ENCODE measurements at places on chromosomes 11 and 22.
A peak's percentile ranks its signal among the peaks of the same experiment; 100 is the strongest.

DNA sequence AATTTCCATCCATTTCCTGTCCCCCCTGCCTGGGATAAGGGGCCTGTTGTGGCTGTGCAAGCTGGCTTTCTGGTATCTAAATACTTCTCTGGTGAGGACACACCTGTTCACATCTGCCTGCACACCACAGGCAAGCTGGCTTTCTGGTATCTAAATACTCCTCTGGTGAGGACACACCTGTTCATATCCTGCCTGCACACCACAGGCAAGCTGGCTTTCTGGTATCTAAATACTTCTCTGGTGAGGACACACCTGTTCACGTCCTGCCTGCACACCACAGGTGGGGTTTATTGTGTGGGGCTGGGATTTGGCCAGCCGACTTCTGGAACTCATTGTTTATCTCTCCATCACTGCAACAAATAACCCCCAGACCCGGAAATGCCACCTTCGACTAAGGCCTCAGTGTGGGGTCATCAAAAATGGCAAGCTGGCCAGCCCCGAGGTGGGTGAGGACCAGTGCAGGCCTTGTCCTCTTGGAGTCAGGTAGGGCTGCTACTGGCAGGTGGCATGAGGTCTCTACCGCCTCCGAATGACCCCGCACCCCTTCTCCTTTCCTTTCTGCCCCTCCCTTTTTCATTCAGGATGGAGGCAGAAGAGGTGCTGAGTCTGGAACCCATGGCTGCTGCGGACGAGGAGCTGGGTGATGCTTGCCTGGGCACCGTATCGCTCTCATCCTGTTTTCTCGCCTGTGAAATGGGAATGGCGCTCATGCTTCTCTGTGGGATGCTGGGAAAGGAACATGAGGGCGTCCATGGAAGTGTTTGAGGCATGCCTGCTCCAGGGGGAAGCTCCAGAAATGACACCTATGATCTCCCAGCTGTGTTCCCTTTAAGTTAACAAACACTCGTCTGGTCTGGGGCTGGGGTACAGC, 43.5 kb upstream of the MYEOV start:
- no peak for DNase-seq

DNA sequence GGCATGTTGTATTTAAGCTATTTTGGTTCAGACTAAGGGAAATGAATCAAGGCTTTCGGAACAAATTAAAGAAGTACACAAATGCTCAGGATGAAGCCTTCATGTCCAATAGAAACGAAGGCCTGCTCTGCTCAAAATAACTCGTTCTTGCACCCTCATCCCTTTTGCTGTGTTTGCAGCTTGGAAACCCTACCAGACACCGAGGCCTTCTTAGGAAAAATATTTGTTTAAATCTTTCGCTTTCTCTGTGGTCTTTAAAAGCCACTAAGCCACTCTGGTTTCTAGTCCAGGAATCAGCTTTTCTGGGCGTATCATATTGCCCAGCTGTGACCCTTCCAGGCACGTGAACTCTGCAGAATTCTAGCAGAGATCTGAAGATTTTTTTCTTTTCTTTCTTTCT, 60.9 kb upstream of the HSPA8 start:
- DNase-seq = no peak

- no peak for DNase-seq
These were observed 802 bp downstream of the ATG2A start for GRCh38 chr11:64916040-64916774.

DNA sequence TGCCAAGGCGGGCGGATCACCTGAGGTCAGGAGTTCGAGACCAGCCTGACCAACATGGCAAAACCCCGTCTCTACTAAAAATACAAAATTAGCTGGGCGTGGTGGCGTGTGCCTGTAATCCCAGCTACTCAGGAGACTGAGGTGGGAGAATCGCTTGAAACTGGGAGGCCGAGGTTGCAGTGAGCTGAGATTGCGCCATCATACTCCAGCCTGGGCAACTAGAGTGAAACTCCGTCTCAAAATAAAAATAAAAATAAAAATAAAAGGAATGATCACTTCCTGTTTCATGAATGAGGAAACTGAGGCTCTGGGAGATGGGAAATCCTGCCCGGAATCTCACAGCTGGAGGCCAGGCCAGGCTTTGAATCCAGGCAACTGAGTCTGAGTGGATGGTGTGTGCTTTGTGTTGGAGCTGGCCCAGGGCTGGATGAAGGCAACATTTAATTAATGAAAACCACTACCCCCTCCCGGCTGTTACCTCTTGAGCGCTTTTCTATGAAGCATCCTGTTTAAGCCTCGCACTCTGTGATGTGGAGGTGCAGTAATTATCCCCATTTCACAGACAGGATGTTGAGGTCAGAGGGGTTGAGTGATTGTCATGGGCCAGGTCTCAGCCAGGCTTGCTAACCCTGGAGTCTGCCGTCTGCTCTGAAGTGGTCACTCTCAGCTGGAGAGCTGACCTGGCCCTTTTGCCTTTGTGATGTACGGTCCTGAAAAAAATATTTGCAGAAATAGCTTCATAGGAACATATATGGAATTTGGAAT, 27.8 kb downstream of the LRP5 start:
- DNase-seq = no peak

DNA sequence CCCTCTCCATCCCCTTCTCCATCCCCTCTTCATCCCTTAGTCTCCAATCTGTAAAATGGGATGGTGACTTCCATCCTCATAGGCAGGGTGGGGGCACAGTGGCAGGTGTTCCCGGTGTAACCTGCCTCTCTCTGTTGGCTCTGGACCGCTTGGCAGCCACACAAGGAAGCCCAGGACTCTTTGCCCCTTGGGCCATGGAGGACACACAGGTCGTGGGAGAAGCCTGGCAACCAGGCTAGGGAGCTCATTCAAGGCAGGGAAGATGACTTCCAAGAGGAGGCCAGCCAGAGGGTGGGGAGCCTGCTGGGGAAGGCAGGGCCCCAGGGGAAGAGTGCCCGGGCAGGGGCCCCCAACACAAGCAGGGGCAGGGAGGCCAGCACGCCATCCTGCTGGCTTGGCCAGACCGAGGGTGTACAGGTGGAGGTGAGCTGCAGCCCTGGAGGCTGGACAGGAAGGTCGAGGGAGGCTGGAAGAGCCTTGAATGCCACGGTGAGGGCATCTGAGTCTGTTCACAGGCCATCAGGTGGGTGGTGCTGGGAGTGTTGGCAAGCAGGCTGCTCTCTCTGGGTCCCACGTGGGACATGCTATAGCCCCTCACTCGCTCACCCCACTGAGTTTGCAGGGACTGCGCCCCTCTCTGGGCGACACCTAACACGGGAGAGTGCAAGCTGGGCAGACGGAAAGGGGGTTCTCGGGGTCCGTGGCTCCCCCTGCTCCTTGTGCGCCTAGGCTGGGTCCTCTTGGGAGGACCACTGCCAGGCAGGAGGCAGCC, 15.5 kb upstream of the CTSD start:
- DNase-seq = no peak

GRCh38 chr11:103947546-103947919, 88.9 kb upstream of the DDI1 start:
- DNase-seq = no peak

- no peak for DNase-seq
These were observed 603 bp downstream of the KAT5 start for GRCh38 chr11:65712633-65713076.

- DNase-seq = no peak
These were observed 19.0 kb downstream of the ZBED5 start for GRCh38 chr11:10838881-10839280.

- DNase-seq = no peak
These were observed 166.8 kb downstream of the CSNK2A3 start for GRCh38 chr11:11186249-11186648.

GRCh38 chr22:49295465-49295743, 532.3 kb downstream of the BRD1 start:
- DNase-seq = no peak

- DNase-seq = no peak
These were observed 1430.1 kb downstream of the LRRC4C start for GRCh38 chr11:40029391-40029790.

GRCh38 chr22:37193629-37194191, 5.7 kb upstream of the C1QTNF6 start:
- no peak for DNase-seq

- DNase-seq = no peak
These were observed at the start of gene HTR3A for GRCh38 chr11:113974741-113975470. HTR3A (plus strand) TSS chr11:113975108; CDS start chr11:113975326, 218 bp downstream.

GRCh38 chr22:41550952-41551491, 6.8 kb upstream of the POLR3H start:
- no peak for DNase-seq

DNA sequence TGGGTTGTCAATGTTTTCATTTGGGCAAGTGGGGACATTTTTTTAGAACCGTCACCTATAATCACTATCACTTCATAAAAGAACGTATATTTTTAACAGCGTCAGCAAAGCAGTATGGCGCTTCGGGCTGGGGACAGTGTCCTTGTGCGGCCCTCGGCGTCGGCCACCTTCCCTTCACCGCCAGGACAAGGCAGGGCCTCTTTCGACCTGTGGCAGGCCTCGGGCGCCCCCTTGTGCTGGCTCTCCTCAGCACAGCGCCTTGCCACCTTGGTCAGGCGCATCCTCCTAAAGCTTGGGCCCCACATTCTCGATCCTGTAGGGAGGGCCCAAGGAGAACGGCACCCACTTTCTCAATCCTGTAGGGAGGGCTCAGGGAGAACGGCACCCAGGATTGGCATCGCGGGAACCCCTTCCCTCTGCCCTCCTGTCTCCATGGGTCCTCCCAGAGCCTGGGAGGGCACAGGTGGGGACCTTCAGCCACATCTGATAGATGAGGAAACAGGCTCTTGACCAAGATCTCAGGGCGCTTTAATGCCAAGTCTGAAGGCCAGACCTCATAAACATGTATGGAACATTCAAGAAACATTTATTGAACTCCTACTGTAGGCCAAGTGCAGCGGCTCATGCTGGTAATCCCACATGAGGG, 11.5 kb upstream of the FADD start:
- no peak for DNase-seq

GRCh38 chr22:46977656-46978343, 215.3 kb downstream of the TBC1D22A start:
- no peak for DNase-seq

DNA sequence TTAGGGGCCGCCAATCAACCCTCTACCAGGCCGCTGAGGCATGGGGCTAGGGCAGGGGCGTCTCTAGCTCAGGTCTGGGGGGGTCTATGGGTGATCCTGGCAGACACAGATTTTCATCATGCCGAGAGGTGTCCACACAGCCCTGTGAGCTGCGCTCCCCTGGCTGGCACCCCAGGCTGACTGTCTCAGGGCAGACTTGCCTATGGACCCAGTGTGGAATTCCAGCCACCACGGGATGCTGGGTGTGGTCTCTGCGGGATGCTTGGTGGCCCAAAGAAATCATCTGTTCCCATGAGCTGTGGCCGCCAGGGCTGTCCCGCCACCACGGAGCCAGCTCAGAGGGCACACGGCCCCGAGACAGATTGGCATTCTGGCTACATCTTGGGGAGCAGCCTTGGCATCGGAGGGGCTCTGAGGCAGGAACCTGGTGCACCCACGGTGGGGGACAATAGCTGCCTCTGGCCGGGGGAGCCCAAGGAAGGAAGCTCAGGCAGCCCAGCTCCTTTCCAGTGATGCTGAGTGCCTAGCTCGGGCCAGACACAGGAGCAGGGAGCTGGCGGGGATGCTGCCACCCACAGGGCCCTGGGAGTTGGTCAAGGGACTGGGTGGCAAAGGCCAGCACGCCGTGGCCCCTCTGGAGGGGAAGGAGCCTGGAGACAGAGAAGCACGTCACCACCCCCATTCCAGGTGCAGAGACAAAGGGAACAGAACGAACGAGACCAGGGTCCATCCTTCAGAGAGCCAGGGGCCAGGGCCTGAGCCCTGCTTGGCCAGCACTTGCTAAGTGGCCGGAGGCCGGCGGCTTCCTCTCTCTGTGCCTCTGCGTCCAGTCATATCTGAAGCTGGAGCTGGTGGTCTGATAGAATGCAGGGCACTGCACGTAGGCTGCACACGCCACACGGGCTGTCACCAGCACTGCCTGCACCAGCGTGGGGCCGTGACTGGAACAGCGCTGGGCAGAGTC, 64.4 kb upstream of the FGF3 start:
- no peak for DNase-seq

DNA sequence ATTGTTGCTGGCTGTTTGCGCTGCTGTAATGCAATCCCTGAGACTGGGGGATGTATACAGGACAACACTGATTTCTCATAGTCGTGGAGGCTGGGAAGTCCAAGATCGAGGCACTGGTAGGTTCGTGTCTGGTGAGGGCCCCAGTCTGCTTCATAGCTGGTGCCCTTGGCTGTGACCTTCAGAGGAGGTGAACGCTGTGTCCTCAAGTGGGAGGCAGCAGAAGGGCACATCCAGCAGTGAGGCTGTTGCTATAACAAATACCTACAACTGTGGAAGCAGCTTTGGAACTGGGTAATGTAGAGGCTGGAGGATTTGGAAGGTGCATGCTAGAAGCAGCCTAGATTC, 21.3 kb downstream of the KRTAP5-5 start:
- no peak for DNase-seq

GRCh38 chr22:28146401-28147314, 227.6 kb upstream of the PITPNB start:
- no peak for DNase-seq

GRCh38 chr22:22556995-22557925, 1.8 kb downstream of the PRAME start:
- DNase-seq = no peak

- peak; percentile 23 for DNase-seq
These were observed 495 bp downstream of the HYOU1 start for GRCh38 chr11:119056421-119056999.

GRCh38 chr11:7143908-7144307, 55.1 kb downstream of the RBMXL2 start:
- no peak for DNase-seq
